ENCODE measurements at places on chromosomes 1 and 21.

DNA sequence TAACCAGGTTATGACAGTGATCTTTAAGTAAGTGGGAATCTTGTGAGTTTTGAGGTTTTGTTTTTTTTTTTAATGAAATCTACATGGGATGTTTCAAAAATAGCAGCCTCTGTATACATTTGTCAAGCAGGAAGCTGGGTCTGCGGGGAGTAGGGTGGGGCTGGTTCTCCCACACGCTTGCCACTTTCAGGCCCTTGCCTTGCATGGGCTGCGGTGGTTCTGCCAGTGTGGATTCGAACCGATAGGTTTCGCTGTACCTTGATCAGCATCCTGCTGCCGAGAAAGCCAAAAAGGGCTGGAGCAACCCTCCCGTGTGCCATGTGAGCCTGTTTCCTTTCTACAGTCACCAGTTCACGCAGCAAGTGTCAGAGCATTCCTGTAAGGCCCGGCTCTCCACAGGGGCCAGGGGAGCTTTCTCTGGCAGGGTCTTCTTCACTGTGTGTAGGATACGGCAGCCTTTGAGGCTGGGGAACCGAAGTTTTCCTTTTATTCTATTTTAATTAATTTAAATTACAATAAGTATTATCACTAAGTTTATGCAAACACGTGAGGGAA lies 79.2 kb upstream of the SAMD11 start:
- H3K27me3 ChIP-seq = no peaks in the 10 kb centered on the region
- H3K27ac ChIP-seq = no peak overlapping the region
- no peaks in the 10 kb centered on the region for H3K4me1 ChIP-seq
- no peak for DNase-seq
- H3K4me3 ChIP-seq = no peak overlapping the region

DNA sequence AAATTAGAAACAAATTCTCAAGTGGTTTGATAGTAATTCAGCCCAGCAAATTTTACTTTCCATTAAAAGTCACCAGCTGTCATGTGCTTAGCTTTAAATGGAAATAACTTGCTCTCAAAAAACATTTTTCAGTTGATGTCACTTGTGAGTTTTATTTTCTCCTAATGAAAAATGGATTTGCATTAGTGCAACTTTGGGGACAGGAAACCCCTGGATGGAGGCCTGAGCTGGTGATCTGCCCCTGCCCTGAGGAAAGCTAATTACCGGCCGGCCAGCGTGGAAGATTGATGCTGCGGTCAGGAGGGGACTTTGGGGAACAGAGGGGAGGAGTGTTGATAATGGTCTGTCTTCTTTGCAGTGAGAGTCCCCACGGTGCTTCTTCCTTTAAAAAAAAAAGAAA lies 66.8 kb upstream of the ANGPTL1 start:
- no peaks in the 10 kb centered on the region for H3K36me3 ChIP-seq
- peaks cover 2% of the 10 kb centered on the region for H3K4me1 ChIP-seq
- no peak overlapping the region for H3K4me3 ChIP-seq
- H3K27me3 ChIP-seq = no peaks in the 10 kb centered on the region
- no peak overlapping the region for H3K27ac ChIP-seq
- DNase-seq = no peak

DNA sequence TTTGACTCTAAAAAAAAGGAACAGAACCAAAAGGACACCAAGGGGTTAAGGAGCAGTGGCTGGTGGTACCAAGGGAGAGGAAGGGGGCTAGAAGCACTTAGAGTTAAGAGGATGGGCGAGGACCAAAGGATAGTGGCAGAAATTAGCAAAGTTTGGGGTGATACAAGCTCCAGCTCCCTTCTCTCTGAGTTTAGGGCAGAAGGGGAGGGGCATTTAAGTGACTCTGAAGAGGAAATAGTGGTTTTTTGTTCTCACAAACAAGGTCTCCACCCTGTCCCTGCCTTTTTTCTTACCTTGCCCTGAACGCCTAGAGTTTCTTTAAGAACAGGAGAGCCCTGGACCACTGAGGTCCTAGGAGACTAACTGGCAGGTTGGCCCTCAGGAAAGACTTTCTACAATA lies 3.3 kb downstream of the CDC42SE1 start:
- peaks cover 24% of the 10 kb centered on the region for H3K4me1 ChIP-seq
- no peak for DNase-seq
- H3K27me3 ChIP-seq = no peaks in the 10 kb centered on the region
- H3K27ac ChIP-seq = no peak overlapping the region
- H3K4me3 ChIP-seq = no peak overlapping the region
- H3K36me3 ChIP-seq = peaks cover 68% of the 10 kb centered on the region

DNA sequence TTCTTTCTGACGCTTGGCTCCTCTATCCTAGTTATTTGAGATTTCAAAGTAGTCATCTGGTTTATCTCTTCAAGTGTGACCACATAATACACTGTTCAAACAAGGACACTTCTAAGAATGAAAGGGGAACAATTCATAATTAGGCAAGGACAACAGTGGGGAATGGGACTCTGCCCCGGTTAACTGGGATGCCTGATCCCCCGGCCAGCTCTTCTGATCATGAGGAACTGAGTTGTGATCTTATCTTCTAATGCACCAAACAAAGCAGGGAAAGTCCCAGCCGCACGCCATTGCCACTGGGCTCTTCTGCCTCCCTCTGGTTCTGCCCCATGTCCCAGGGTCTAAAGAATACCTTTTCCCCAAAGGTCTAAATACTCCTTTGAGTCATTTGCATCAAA lies 158.2 kb upstream of the IRF2BP2 start:
- no peak for DNase-seq
- H3K36me3 ChIP-seq = no peaks in the 10 kb centered on the region
- H3K27ac ChIP-seq = no peak overlapping the region
- no peaks in the 10 kb centered on the region for H3K27me3 ChIP-seq

DNA sequence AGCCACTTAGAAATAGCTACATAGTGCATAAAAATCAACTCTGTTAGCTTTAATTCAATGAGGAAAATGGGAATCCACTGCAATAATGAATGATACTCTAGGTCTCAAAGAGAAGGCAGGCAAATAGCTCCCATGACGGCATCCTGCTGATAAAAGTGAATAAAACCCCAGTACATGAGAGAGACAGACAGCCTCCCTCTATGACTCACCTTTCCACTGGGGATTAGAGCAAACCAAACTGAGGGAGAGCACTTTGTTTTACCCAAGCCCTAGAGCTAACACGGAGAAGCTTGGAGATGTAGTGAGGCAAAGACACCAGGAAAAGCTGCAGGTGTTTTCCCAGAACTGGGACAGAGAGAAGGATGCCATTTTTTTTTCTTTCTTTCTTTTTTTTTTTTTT lies 621.9 kb downstream of the LRRIQ3 start:
- no peak for DNase-seq
- no peaks in the 10 kb centered on the region for H3K27me3 ChIP-seq
- H3K36me3 ChIP-seq = no peaks in the 10 kb centered on the region
- H3K4me3 ChIP-seq = no peak overlapping the region

DNA sequence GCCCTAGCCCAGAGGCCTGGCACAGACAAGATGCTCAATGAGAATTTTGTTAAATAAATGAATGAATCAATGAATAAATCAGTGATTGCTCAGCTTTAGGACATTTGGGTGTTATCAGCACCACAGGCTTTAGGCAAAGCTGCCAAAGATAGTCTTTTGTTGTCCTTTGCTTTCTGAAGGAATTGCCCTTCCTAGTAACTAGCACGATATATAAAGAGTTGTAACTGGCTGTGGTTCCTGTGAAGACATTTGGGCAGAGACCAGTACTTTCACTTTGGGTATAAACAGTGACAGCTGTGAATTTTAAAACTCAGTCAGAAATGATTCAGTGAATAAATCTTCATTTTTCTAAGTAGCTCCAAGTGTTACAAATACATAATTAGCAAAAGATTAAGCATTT lies 13.3 kb downstream of the RNU5D-1 start:
- no peak for DNase-seq
- H3K27ac ChIP-seq = no peak overlapping the region
- H3K36me3 ChIP-seq = no peaks in the 10 kb centered on the region
- no peak overlapping the region for H3K4me3 ChIP-seq
- H3K4me1 ChIP-seq = peaks cover 7% of the 10 kb centered on the region

DNA sequence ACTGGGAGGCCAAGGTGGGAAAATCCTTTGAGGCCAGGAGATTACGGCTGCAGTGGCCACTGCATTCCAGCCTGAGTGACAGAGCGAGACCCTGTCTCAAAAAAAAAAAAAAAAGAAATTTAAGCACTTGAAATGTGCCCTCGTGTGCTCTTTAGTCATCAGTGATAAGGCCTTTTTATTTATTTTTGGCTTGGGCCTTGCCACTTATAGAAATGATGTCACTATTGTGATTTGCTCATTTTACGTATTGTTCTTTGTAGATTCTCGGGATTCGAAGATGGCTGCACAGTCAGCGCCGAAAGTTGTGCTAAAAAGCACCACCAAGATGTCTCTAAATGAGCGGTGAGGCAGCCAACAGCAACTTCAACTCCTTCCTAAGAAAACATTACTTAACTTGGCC lies 2.4 kb downstream of the CHTOP start:
- H3K36me3 ChIP-seq = peaks cover 72% of the 10 kb centered on the region
- 0 out of 2 replicates have a peak, but pooled peaks cover 8% of the 10 kb centered on the region for H3K4me1 ChIP-seq
- H3K4me3 ChIP-seq = no peak overlapping the region

DNA sequence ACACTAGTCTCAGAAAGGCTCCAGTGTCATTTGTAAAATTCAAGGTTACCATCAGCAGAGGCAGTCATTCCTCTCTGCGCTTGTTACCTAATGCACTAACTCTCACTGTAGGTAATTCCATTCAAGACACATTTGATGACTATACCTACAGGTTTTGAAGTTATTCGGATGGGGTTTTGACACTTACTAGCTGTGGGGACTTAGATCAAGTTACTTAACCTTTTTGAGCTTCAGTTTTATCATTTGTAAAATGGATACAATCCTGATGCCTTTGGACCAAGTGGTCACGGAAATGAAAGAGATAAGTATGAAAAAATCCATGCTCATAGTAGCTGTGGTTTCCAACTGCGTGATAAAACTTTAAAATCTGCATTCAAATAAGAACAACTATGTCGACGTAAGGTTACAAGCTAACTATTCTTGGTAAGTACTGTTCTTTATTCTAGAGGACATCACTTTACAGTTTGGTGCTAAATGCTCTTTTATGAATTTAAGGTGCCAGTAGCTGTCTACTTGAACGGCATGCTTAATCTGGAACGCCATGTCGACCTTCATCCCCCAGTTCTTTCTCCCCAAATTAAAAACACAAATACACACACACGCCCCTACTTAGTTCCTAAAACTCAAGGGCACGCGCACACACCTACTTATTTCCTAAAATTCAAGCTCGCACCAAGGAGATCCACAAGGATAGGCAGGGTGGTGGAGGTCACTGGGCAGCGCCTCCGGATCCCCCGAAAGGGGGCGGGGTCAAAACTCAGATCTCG lies 550 bp upstream of the NFYC start:
- H3K27ac ChIP-seq = peak overlapping the region; percentile 95
- H3K36me3 ChIP-seq = peaks cover 28% of the 10 kb centered on the region
- DNase-seq = no peak
